ENCODE measurements at places on chromosomes 6 and 20. TPM values are rescaled to one million over a fixed set of nuclear protein-coding genes. Genes with fewer than 3 reads are reported as not detected.

GRCh38 chr6:29631860-29632731, 887 bp downstream of the GABBR1 start:
- peak; percentile 18 for DNase-seq

- DNase-seq, result peak; percentile 34
Observed at GRCh38 chr6:22614547-22614946, 45.2 kb downstream of the HDGFL1 start.

MAP7 gene
- total RNA-seq, result 0.51 TPM

GRCh38 chr20:50379049-50379990, 130.9 kb upstream of the PTPN1 start:
- DNase-seq, result peak; percentile 56

- no peak for DNase-seq
Observed at GRCh38 chr20:8210749-8211148, 78.7 kb downstream of the PLCB1 start.

PNLDC1 gene
- total RNA-seq, result not detected

DNA sequence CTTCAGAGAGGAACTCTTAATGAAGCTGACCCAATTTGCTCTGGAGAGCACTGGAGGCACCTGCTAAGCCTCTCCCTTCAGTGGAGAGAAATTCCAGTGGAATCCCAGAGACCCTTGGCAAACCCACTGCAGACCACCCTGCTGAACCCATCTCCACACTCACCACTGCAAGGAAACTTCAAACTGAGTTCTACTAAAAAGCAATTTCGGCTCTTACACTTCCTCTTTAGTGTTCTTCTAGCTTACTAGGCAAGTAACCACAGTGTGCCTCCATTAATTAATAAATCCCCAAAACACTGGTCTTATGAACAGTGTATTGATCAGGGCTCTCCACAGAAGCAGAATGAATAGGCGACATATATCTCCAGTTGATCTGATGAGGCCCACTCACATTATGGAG, 43.0 kb upstream of the HLA-E start:
- no peak for DNase-seq
